ENCODE measurements at places on chromosomes 11 and 22.

DNA sequence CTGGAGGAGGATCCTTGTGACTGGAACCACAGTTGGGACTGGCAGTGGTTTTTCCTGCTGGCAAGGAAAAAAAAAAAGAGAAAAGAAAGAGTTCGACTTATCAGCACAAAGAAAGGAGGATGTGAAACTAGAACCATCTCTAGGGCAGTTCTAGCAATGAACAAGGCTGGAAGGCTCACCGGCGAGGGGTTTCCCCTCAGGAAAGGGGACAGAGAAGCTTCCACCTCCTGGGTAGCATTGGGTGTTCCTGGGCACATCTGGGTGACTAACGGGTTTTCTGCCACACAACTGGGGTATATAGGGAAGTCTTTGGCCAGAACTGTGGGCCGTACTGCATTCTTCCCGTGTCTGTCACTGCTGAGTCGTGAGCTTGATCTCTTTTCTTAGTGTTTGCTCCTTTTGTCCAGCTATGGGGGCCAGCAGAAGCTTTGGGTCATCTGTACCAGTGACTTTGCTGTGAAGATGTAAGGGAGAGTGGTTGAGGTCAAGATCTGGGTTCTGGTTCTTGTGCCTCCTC is 109.4 kb upstream of the OR4B1 start:
- peak; percentile 31 for DNase-seq

- no peak for DNase-seq
Observed at GRCh38 chr11:79018371-79018849, 422.4 kb downstream of the TENM4 start.

GRCh38 chr11:25602149-25602548 is 729.8 kb upstream of the ANO3 start:
- no peak for DNase-seq

- DNase-seq, result no peak
Observed at GRCh38 chr11:64759131-64759721, 548 bp downstream of the PYGM start.

- DNase-seq, result no peak
Observed at GRCh38 chr22:48949375-48950149, 878.1 kb downstream of the BRD1 start.

DNA sequence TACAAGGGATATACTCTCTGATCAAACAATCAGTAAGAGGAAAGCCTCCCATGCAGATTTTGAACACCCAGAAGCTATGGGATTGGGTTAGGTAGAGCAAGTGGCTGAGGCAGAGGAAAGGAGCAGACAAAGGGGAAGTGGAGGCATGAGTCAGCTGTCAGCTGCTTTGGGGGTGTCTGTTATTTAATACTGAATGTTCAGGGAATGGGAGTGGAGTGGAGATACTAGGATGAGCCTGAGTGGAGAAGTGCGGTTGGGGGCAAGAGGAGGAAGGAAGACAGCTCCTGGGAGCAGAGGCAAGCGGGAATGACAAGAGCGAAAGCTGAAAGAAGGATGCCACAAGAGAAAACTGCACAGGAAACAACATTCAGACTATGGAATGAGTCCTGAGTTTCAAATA is 22.7 kb upstream of the TMPRSS5 start:
- DNase-seq, result no peak

DNA sequence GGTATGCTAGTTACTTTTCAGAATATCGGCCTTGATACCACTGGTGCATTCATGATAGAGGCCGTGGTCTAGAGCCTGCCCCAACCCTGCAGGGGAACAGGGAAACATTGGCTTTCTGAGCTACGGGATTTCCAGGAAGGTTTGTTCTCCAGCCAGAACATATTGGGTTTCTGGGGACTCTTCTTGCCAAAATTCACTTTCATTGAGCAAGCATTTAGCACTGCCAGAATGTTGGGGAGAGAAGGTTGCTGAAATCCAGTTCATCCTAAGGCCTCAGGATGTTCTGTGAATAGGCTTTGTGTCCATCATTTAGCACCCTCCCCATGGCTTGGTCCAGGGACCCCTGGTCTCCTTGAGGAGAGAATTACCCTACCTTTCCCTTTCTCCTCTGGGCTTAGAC is 36.7 kb downstream of the DRG1 start:
- no peak for DNase-seq

DNA sequence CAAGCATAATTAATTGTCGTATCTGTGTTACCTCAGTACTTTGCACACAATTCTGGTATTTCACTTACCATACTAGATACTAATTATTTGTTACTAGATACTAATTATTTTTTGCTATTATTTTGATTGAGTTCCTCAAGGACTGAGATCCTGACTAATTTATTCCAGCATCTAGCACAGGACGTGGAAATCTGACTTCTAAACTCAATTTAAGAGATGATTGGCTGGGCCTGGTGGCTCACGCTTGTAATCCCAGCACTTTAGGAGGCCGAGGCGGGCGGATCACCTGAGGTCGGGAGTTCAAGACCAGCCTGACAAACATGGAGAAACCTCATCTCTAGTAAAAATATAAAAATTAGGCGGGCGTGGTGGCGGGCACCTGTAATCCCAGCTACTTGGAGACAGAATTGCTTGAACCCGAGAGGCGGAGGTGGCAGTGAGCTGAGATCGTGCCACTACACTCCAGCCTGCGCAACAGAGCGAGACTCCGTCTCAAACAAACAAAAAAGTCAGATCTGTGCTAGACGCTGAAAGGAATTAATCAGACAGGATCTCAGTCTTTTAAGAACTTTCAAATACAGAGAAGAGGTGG is 527 bp upstream of the MRPL48 start:
- DNase-seq, result no peak

GRCh38 chr22:20021196-20022181 is 579 bp downstream of the TANGO2 start:
- DNase-seq, result no peak

GRCh38 chr11:78533399-78533798 is 41.3 kb downstream of the NARS2 start:
- DNase-seq, result no peak

DNA sequence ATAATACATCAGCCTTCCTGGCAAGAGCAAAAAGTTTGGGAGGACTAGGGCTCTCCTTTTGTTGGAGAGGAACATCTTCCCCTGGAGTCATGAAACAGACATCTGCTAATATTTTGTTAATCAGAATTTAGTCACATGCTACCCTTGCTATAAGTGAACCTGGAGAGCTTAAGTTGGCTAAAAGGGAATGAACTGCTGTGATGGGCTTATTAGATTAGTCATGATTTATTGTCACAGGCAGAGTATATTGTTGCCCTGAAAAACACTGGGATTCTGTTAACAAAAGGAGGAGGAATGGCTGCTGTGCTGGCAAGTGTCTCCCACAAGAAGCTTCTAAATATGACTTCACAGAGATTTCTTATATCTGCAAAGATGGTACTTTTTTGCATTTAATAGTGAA is 16.0 kb downstream of the TCP11L1 start:
- DNase-seq, result no peak

DNA sequence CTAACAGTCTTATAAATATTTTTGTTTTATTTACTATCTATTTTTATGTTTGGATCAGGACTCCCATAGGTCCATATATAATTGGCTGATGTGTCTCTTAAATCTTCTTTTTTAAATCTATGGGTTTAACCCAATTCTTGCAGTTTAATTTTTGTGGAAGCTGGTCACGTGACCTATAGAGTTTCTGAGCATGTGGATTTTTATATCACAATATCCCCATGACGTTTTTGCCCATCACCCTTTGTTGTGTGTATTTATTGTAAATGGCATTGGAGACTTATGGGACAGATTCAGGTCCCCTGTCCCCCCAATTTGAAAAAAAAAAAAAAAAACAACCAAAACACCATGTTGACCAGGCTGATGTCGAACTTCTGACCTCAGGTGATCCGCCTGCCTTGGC is 78.8 kb upstream of the PRODH start:
- DNase-seq, result no peak

DNA sequence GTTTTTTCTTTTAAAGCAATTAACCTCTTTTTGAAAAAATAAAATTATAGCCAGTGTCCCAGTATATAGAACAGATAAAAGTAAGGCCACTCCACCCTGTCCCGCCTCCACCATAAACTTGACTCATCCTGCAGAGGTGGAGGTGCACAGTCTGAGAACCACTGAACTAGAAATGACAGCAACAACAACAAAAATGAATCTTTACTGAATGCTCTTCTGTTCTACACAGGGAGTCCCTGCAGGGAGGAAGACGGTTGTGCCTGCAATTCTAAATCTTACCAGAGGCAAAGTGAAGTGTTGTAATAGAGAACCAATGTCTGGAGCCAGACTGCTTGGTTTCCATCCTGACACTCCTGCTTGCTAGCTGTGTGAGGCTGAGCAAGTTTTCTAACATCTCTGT is 162.3 kb downstream of the FBXO7 start:
- DNase-seq, result no peak

GRCh38 chr22:45296628-45297297 is 12.0 kb downstream of the UPK3A start:
- peak; percentile 57 for DNase-seq

- no peak for DNase-seq
Observed at GRCh38 chr11:88167853-88168252, 7.4 kb downstream of the RAB38 start.

- DNase-seq, result no peak
Observed at GRCh38 chr11:128621601-128622501, 34.5 kb upstream of the ETS1 start.

DNA sequence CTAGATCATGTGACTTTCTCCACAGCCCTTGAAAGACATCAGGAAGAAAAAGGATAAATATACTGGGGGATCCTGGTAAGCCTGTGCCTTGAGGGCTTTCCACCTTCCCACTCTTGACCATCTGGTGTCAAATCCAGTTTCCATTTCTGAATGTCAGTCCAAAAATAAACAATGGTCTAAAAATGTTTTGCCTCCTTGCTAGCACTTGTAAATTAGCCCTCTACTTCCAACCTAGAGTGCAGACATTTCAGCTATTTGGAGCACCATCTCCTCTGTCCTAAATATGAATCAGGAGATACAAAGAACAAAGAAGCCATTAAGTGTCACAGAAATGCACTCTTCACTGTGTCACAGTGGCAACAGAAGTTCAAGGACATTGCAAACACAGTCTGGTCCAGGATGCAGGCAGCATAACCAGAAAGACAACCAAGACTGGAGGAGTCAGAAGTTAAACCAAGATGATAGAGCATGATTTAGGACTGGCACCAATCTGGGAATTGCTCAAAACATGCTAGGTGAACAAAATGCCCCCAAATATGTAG is 88.1 kb downstream of the CCDC34 start:
- no peak for DNase-seq

DNA sequence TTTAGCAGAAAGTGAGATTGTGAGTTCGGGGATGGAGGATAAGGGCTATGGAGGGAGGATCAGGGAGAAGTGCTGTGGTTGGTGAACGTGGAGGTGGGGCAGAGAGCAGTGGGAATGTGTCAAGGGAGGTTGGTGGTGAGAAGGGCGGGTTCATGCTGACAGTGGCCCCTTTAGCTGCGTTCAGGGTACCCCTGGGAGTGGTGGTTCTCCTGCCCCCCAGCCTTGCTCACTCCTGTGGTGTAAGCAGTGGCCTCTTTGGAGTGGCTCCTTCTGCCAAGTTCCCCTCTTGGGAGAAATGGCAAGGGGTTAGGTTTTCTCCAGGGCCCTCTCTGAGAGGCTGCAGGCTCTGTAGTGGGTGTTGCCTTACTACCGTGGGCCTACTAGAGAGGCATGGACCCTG is 16.1 kb upstream of the NECTIN1 start:
- DNase-seq, result no peak

- no peak for DNase-seq
Observed at GRCh38 chr22:27431896-27432295, 369.7 kb downstream of the MN1 start.

Data from CD4-positive, alpha-beta T cell treated with Interleukin-1 beta for 1 hour (primary cell).